ENCODE measurements at places on chromosomes 6 and 20.

GRCh38 chr6:168943231-168943905 lies 310.3 kb downstream of the THBS2 start:
- DNase-seq, result no peak

- no peak for DNase-seq
These were observed 301.1 kb downstream of the FOXC1 start for GRCh38 chr6:1910621-1911407.

GRCh38 chr6:118253741-118254140 lies 294.4 kb upstream of the PLN start:
- no peak for DNase-seq

DNA sequence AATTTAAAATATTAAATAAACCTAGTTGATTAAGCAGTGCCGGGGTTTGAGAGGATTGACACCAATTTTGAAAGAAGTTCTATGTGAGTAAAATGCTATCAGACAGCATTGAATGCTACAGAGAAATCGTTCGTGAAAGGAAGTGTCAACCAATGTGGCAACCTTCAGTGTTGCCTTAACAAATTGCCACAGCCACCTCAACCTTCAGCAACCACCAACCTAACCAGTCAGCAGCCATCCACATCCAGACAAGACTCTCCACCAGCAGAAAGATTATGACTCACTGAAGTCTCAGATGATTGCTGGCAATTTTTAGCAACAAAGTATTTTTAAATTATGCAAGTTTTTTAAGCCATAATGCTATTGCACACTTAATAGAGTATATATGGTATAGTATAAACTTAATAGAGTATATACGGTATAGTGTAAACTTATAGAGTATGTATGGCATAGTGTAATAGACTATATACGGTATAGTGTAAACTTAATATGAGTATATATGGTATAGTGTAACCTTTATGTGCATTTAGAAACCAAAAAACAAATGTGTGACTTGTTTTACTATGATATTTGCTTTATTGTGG lies 65.3 kb upstream of the ID4 start:
- DNase-seq, result no peak

GRCh38 chr6:30845183-30845582 lies 39.1 kb upstream of the DDR1 start:
- no peak for DNase-seq

DNA sequence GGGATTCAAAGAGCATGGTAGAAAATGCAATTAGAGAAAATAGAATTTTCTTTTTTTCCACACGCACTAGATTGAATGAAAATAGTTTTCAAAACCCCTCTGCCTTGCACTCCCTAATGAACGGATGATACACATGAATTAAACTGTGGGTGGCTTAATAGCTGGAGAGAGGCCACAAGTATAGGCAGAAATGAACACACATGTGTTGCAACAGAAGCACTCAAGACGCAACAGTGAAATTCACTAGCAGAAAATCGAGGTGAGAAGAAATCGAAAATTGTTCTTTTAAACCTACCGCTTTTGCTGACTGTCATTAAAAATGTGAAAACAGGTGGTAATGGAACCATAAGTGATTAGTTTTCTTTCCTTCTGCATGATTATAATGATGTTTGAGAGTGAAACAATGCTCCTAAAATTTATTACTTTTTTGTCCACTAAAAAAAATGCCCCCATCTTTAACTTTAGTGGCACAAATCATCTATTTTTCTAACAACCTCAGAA lies 80.1 kb upstream of the SHLD1 start:
- no peak for DNase-seq

- no peak for DNase-seq
These were observed 401.1 kb downstream of the CD83 start for GRCh38 chr6:14518515-14519217.

- DNase-seq, result no peak
These were observed 40.5 kb upstream of the JARID2 start for GRCh38 chr6:15205321-15205720.

- DNase-seq, result no peak
These were observed 15.9 kb upstream of the WFDC11 start for GRCh38 chr20:45685896-45686295.

- DNase-seq, result no peak
These were observed 11.3 kb downstream of the TFAP2B start for GRCh38 chr6:50829898-50830444.

Measured in activated naive CD4-positive, alpha-beta T cell (primary cell).